ENCODE measurements at places on chromosomes 3 and 15. TPM values are rescaled to one million over a fixed set of nuclear protein-coding genes. Genes with fewer than 3 reads are reported as not detected.

DNA sequence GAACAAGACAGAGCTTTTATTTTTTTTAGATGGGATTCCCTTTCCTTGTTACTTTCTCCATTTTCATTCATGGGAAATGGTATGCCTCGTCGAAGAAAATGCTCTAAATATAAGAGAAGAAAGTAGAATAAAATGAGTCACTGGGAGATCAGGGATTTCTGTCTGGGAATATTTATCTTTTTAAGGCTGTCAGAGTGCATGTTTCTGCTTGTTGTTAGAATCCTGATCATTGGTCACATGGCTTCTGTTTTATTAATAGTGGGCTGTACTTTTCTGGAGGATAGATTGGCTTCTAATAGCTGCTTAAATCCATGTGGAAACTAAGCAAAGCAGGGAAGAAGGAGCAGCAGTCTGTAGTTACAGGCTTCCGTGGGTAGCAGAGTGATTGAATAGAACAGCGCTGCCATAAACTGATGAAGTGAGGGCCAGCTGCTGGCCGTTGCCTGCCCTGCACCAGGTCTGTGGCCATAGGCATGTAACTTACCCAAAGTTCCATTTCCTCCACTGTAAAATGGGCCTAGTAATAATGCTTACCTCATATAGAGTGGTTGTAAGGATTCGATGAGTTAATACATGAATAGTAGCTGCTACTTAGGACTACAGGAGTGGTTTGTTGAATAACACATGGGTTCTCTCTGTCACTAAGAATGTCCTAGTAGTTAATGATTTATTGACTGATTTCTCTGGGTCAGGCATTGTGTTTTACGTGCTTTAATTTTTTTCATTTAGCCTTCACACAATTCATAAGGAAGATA, 289.9 kb downstream of the SATB1 start:
- peaks cover 22% of the 10 kb centered on the region for H3K4me1 ChIP-seq
- H3K27ac ChIP-seq = peak overlapping the region; percentile 80
- H3K27me3 ChIP-seq = no peaks in the 10 kb centered on the region
- H3K4me3 ChIP-seq = no peak overlapping the region
- no peaks in the 10 kb centered on the region for H3K36me3 ChIP-seq

GRCh38 chr3:171699601-171700000, 110.7 kb downstream of the PLD1 start:
- peaks cover 7% of the 10 kb centered on the region for H3K4me1 ChIP-seq
- no peak overlapping the region for H3K4me3 ChIP-seq
- no peaks in the 10 kb centered on the region for H3K27me3 ChIP-seq
- no peak overlapping the region for H3K27ac ChIP-seq
- no peaks in the 10 kb centered on the region for H3K36me3 ChIP-seq
- DNase-seq = peak; percentile 9

- no peaks in the 10 kb centered on the region for H3K27me3 ChIP-seq
- DNase-seq = no peak
- H3K4me1 ChIP-seq = no peaks in the 10 kb centered on the region
- H3K27ac ChIP-seq = no peak overlapping the region
- no peak overlapping the region for H3K4me3 ChIP-seq
Measured at GRCh38 chr3:189780546-189781270, 149.5 kb downstream of the TP63 start.

DNA sequence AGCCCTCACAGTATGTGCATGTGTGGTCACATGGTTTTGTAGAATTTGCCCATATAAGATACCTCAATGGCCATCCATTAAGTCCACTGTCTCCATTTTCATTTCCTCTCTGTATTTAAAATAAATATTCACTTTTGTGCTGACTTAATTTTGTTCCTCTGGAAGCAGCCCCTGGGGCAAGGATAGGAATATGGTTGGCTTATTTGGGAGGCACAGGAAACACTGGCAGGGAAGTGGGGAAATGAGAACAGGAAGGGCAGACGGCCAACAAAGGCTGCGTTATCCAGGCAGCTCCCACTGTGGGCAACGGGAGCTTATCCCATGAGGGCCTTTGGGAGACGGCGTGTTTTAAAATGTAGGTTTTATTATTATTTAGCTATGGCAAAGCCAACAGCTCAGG, 148.6 kb downstream of the SHQ1 start:
- no peak for DNase-seq
- no peaks in the 10 kb centered on the region for H3K4me1 ChIP-seq
- no peaks in the 10 kb centered on the region for H3K36me3 ChIP-seq

PLOD2 gene
- 330 TPM for total RNA-seq

- peaks cover 13% of the 10 kb centered on the region for H3K36me3 ChIP-seq
- DNase-seq = peak; percentile 87
- no peak overlapping the region for H3K4me3 ChIP-seq
Measured at GRCh38 chr3:124850633-124851032, 36.5 kb downstream of the ITGB5 start.

DNA sequence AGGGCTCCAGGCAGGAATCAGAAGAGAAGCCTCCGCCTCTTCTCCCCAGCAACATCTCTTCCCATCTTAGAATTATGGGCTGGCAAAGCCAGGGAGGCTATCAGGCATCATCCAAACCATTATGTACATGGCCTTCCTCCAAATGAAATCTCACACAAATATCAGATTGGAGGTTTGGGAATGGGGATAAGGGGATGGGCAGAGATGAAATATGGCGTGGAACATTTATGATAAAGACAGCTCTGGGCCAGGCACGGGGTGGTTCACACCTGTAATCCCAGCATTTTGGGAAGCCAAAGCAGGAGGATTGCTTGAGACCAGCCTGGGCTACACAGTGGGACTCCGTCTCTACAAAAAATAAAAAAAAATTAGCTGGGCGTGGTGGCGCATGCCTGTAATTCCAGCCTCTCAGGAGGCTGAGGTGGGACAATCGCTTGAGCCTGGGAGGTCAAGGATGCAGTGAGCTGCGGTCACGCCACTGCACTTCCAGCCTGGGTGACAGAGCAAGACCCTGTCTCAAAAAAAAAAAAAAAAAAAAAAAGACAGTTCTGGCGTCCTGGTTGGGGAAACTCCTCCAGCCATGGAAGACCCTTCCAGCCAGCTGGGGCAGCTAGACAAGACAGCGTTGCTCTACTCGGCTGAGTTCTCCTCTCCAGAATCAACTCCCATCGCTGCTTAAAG, 36.6 kb downstream of the CPN2 start:
- H3K27me3 ChIP-seq = peaks cover 53% of the 10 kb centered on the region
- H3K36me3 ChIP-seq = no peaks in the 10 kb centered on the region

- H3K4me3 ChIP-seq = no peak overlapping the region
- H3K4me1 ChIP-seq = no peaks in the 10 kb centered on the region
- no peak overlapping the region for H3K27ac ChIP-seq
- H3K36me3 ChIP-seq = no peaks in the 10 kb centered on the region
- no peak for DNase-seq
- H3K27me3 ChIP-seq = peaks cover 43% of the 10 kb centered on the region
Measured at GRCh38 chr3:186124592-186124991, 15.7 kb upstream of the ETV5 start.

DNA sequence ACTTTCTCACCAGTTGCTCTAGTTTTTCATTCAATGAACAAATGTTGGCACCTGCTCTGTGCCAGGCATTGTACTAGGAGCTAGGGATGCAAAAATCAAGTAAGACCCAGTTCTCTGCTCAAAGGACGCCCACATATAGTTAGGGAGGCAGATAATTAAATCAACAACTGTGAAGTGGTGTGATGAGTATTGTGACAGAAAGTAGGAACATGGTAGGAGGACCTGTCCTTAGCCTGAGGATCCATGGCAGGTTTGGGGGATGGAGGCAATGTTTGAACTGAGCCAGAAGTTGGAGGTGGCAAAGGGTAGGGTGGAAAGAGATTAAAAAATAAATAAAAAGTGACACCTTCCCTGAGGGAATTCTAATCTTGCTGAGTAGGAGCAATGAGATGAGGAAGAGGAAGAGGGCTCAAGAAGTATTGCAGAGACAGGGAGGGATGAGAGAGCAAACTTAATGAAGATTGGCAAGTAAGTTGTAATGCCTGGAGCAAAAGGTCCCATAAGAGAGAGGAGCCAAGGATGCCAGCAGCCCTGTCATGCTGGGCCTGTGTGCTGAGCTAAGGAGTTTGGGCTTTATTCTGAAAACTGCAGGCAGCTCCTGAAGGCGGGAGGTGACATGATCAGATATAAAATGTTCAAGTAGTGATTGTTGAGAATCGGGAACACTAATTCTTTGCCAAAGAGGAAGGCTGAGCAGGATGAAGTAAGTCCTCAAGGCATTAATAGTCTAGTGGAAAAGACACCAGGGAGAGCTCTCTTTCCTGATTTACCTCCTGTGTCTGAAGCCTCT, 184.3 kb upstream of the PPP2R3A start:
- DNase-seq = no peak
- no peaks in the 10 kb centered on the region for H3K36me3 ChIP-seq

DNA sequence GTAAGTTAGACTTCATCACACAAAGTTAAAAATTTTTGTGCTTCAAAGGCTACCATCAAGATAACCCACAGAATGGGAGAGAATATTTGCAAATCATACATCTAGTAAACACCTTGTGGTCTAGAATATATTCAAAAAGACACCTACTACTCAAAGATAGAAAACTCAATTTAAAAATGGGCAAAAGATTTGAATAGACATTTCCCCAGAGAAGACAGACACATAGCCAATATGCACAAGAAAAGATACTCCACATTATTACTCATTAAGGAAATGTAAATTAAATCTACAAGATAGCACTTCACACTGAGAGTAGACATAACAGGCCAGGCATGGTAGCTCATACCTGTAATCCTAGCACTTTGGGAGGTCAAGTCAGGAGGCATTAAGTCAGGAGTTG, 87.8 kb upstream of the MANF start:
- no peak overlapping the region for H3K4me3 ChIP-seq
- H3K27me3 ChIP-seq = no peaks in the 10 kb centered on the region
- DNase-seq = no peak
- no peak overlapping the region for H3K27ac ChIP-seq
- no peaks in the 10 kb centered on the region for H3K36me3 ChIP-seq
- no peaks in the 10 kb centered on the region for H3K4me1 ChIP-seq

DNA sequence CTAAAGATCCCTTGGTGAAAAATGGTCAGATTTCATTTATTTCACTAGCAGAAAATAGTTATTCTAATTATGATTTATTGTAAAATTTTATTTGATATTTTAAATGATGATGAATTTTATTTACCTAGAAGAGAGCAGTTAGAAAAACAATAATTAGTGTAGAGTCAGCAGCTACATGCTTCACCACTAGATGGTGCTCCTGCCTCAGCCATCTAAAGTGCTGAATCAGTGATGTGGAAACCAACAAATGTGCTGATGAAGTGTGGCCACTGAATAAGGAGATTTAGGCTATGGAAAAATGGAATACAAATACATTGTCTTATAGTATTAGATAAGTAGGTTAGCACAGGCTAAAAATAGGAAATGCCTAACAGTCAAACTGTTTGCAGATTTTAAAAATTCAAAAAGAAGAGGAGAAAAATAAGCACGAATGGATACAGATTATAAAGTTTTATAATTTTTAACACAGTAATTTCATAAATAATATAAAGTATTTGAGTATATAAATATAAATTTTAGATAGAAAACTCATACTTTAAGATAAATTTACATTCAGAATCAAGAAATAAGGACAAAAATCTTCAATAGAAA, 109.8 kb downstream of the PPP2R3A start:
- H3K4me3 ChIP-seq = no peak overlapping the region
- H3K27ac ChIP-seq = peak overlapping the region; percentile 67
- H3K27me3 ChIP-seq = no peaks in the 10 kb centered on the region
- DNase-seq = peak; percentile 85

DNA sequence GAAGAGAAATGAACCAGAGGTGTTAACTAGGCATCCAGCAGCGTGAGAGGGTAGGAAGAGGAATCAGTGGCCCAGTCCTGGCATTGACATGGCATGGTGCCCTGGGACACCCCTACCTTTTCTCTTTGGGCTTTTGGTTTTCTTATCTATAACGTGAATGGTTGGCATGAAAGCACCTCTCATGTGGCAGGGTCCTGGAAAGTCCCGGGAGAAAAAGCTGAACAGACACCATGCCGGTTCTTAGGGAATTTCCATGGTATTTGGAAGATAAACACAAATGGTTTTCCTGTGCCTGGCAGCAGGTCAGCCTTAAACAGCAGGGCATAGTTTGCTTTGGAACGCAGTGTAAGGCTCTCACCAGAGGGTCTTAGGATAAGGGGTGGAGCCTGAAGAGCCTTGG, 15.4 kb downstream of the ARNT2 start:
- no peak overlapping the region for H3K27ac ChIP-seq
- no peak overlapping the region for H3K4me3 ChIP-seq
- DNase-seq = no peak
- no peaks in the 10 kb centered on the region for H3K27me3 ChIP-seq

ABHD10 gene
- total RNA-seq = 20.9 TPM

TRH gene
- total RNA-seq = not detected

DNA sequence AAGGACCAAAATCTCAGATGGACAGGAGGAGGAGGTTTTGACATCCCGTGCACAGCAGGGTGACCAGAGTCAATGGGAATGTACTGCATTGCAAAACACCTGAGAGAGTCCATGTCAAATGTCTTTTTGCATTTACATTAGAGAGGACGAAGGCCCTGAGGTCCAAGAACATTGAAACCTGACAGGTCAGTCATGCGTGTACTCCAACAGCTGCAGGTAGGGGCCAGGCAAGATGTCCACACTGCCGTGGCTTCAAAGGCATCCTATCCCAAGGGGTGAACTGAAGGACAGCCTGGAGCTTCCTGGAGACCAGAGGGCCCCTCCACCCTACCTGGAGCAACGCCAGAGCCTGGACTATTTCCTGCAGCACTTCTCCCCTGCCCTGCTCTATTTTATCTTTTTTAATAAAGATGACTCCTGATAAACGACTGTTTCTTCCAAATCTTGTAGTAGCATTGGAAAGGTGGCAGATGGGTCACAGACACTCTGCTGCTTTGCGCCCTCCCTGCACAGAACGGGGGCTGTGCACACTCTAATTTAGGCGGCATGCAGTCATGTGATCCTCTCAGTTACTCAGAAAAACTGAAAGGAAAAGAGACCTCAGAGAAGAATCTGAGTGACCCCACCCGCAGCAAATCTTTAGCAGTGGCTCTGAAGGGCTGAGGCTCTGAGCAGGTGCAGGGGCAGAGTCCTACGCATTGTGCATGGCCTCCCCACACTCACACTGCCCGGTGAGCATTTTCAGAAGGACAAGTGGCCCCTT, 68.2 kb downstream of the HMCES start:
- H3K4me3 ChIP-seq = no peak overlapping the region
- H3K36me3 ChIP-seq = no peaks in the 10 kb centered on the region
- no peak overlapping the region for H3K27ac ChIP-seq
- H3K27me3 ChIP-seq = 0 out of 2 replicates have a peak, but pooled peaks cover 8% of the 10 kb centered on the region
- no peak for DNase-seq

DNA sequence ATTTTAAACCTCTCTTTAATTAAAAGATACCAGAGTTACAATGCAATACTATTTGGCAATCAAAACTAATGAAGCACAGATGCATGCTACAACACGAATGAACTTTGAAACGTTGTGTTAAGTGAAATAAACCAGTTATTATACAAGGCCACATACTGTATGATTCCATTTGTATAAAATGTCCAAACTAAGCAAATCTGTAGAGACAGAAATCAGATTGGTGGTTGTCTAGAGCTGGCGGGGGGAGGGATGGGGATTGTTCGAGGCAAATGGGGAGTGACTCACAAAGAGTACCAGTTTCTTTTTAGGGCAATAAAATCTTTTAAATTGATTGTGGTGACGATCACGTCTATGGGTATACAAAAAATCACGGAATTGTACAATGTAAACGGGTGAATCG, 677.0 kb downstream of the NTRK3 start:
- no peak overlapping the region for H3K4me3 ChIP-seq
- no peaks in the 10 kb centered on the region for H3K36me3 ChIP-seq
- H3K27me3 ChIP-seq = no peaks in the 10 kb centered on the region
- H3K4me1 ChIP-seq = no peaks in the 10 kb centered on the region
- DNase-seq = no peak

All from GM23248 (cell line).